Left cardiac atrium (tissue), 4 donors: ENCODE measurements at places on chromosomes 1 and 21. TPM values are rescaled to one million over a fixed set of nuclear protein-coding genes. Genes with fewer than 3 reads are reported as not detected.

CFAP141 gene
- not detected for total RNA-seq

- DNase-seq: peak; percentile 54
Observed at GRCh38 chr1:46724991-46725735, 6.2 kb upstream of the EFCAB14 start.

DNA sequence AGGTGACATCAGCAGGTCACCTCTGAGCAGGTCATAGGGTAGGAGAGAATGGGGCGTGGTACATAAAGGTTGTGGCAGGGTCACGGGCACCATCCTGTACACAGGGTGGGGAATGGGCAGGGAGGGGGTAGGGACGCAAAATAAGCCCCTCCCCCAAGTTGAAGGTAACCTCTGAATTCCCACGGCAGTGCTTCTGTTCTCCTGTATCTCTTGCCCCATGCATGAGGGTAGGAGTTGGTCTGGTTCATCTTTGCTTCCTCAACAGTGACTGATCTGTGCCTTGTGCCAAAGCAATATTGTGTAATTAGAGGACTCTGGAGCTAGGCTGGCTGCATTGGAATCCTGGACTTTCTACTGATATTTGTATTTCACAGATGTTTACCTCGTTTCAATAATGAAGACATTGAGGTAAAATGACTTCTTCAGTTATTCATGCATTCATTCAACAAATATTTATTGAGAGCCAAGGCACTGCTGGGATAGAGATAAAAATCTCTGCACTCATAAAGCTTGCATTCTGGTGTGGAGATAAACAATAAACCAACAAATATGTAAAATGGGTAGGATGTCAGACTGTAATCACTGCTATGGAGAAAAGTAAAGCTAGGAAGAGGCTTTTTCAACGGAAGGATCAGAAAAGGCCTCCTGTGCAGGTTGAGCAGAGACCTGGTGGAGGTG is 18.4 kb upstream of the GFI1 start:
- DNase-seq: no peak

DNA sequence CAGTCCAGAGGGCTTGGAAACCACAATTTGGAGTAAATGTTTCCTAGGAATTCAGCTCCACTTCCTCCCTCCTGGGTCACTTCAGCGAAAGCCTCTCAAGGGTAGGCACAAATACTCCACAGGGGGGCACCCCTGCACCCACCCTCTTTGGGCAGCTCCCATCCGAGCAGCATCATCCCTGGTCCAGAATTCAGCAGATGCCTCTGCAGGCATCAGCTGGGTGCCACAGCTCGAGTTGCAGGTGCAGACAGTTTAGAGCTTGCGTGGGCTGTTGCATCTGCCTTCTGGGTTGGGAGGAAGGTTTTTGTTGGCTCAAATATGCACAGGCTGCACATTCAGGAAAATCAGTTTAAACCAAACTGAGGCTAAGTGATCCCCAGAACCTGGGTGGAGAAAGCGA is 25.0 kb downstream of the KANK4 start:
- no peak for DNase-seq

CFAP74 gene
- total RNA-seq: not detected

- no peak for DNase-seq
Observed at GRCh38 chr1:116392717-116393404, 19.8 kb downstream of the ATP1A1 start.

SSX2IP gene
- total RNA-seq: 20.0 TPM

CRYAA gene
- total RNA-seq: not detected
